Stimulated activated CD8-positive, alpha-beta memory T cell treated with anti-CD3 and anti-CD28 coated beads, Interleukin-7, amount 100 ng/mL, for 4 hours (primary cell): ENCODE measurements at places on chromosomes 11 and 22.

DNA sequence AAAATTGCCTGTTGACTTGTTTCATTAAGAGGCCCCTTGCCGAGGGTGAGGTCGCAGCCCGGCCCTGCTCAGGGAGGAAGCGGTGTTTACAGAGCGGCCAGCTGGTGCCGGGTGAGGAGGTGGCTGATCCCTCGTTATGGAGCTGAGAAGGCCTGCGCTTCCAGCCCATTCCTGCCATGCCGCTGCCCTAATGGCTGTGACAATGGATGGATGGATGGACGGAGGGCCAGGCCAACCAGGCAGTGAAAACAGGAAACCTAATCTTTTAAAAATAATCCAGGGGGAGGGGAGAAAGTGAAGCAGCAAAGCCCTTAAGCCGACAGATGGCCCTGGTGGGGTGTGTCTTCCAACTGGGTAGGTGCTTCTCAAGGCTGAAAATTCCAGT, 38.5 kb downstream of the BCR start:
- DNase-seq: no peak

- no peak for DNase-seq
Observed at GRCh38 chr11:122523846-122524805, 131.4 kb upstream of the UBASH3B start.

- no peak for DNase-seq
Observed at GRCh38 chr11:57378186-57378585, 2.8 kb downstream of the PRG3 start.

- no peak for DNase-seq
Observed at GRCh38 chr11:123410218-123410549, 19.9 kb upstream of the GRAMD1B start.

GRCh38 chr22:42444077-42444904, 12.1 kb upstream of the NFAM1 start:
- DNase-seq: peak; percentile 33

DNA sequence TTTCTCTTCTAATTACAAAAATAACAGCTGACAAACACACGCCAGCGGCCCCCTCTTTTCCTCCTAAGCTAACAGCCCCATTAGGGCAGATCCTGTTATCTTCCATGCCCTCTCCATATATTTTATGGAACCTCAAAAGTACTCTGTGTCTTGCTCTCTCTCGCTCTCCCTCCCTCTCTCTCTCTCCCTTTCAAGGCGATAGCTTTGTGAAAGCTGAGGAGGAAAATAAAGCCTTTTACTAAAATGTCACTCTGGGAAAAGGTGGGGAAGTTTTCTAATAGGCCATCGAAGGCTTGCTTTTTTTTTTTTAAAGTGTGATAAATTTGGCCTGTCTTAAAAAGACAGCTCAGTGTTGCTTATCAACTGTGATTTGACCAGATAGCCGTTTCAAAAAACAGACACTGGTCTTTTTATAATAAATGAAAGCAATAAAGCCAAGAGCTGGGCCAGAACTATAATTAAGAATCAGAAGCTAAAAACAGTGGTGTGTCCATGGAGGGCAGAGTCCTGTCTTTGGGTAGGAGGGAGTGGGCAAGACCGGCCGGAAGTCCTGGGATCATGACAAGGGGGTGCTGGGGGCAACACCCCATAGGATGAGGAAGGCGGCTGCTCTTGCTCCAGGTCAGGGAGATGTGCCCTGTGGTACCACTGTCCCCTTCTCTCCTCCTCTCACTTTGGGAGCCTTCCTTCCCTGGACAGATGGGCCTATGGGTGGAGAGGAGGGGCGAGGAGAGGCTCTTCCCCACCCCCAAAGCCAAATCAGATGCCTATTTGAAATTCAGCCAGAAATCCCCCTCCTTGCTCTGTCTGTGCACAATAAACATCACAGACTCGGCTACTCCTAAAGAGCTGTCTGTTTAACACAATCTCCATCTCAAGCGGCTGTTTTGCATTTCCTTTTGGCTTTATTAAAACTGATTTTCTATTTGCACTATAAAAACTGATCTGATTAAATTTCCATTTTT, 267.2 kb downstream of the BUD13 start:
- no peak for DNase-seq

GRCh38 chr22:44532552-44532951, 34.5 kb upstream of the RTL6 start:
- DNase-seq: no peak
